ENCODE measurements at places on chromosomes 3 and 15.
A peak's percentile ranks its signal among the peaks of the same experiment; 100 is the strongest.

DNA sequence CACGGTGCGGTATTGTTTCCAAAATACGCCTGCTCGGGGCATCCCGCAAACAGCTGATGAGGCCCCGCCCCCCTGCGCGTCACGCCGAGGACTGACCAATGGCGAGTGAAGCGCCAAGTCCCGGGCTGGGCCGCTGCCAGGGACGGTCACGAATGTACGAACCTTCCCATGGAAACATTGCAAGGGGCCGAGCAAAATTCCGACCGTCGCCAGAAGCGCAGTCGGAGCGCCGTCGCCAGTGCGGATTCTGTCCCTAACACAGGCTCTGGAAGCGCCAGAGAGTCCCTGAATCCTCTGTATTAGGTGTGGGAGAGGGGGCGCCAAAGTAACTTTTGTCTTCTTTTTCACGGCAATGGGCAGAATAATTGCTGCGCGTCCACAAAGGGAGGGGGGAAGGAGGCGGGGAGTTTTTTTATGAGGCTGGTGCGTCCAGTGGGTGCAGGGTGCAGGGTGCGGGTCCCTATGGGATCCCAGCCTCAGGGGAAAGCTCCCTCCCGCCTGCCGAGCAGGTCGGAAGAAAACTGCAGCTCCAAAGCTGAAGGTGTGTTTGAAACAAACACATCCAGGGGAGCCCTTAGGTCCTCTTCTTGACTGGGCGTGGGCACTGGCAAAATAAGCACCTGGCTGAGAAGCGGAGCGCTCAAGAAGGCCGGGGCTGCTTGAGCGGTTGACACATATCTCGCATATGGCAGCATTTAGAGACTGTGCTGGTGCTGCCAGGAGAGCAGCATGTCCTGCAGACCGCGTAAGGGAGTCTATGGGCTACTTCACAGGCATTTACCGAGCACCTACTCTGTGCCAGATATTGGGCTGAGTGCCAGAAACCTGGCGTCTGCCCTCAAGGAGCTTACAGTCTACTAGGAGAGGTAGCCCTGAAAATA, at the start of gene BMF:
BMF (minus strand) TSS at position 25 of the 881 bp plus-strand sequence. CDS start 2,793 bp downstream, outside the sequence.
- DNase-seq, result peak; percentile 92

DNA sequence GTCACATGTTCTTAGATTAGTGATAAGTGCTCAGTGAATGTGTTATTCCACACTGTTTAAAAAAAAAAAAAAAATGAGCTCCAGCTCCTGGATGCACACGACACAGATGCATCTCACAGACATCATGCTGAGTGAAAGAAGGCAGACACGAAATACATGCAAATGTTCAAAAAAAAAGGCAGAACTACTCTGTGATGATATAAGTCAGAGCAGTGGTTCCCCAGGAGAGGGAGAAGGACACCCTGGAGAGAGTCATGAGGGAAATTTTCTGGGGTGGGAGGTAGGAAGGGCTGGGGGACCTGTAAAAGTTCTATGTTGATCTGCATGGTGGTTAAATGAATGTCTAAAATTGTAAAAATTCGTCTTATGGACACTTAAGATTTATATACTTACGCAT, 4.3 kb downstream of the CSRNP1 start:
- DNase-seq, result no peak

DNA sequence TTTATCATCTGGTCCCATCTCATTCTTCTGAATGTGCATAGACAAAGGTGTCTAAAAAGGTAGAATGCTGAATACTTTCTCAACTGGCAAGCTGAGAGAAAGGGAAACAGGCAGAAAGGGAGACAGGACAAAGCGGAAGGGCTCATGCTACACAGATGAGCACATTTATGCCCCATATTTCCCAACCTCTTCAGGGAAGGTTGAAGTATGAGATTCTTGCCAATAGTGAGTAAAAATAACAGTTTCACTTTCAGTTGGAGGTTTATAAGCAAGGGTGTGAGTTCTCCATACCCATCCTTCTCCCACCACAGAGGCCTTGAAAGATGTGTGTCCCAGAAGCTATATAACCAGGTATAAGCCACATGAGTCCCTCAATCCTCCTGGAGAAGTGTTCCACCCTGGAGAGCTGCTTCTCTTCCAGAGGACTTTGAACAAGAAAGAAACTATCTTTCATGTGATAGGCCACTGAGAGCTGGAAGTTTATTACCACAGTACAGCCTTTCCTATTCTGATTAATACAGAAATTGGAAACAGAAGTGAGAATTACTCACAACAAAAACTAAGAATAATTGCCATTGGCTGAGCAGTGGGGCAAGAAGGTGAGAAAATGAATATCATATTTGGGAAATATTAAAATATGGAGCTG, 709.4 kb upstream of the NR2F2 start:
- no peak for DNase-seq

- no peak for DNase-seq
Observed at GRCh38 chr3:2568929-2569328, 470.3 kb downstream of the CNTN4 start.

GRCh38 chr3:175111036-175111435, 251.9 kb downstream of the NAALADL2 start:
- no peak for DNase-seq

- no peak for DNase-seq
Observed at GRCh38 chr3:100605358-100605757, 4.0 kb upstream of the ADGRG7 start.

DNA sequence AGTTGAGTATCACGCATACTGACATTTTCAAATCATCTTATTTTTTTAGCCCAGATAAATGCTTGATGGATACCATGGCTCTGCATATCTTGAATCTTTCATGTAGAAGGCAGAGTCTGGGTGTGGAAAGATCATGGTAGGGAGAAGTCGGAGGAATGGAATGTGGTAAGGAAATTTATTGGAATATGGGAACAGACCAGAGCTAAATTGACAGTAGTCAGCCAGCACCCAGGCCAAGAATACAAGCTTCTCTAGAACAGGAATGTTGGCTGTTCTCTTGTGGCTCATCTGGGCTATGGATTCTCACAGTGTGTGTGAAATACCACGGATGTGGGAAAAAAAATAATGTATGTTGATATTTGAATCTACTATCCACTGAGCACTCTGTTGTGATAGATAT, 305.7 kb upstream of the COL8A1 start:
- DNase-seq, result no peak

- peak; percentile 77 for DNase-seq
Observed at GRCh38 chr3:36944641-36945270, at the start of gene TRANK1. TRANK1 (minus strand) TSS chr3:36945054; CDS start chr3:36944809, 245 bp downstream.

DNA sequence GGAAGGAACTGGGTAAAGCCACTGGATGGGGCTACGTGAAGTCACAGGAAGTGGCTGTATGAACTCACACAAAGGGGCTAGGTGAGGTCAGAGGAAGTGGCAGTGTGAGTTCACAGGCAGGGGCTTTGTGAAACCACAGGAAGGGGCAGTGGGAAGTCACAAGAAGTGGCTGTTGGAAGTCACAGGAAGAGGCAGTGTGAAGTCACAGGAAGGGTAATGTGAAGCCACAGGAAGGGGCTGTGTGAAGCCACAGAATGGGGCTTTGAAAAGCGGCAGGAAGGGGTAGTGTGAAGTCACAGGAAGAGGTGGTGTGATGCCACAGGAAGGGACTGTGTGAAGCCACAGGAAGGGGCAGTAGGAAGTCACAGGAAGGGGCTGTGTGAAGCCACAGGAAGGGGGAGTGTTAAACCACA, 34.6 kb downstream of the GASK1A start:
- peak; percentile 15 for DNase-seq

- DNase-seq, result no peak
Observed at GRCh38 chr3:16864610-16865313, 20.0 kb upstream of the PLCL2 start.

DNA sequence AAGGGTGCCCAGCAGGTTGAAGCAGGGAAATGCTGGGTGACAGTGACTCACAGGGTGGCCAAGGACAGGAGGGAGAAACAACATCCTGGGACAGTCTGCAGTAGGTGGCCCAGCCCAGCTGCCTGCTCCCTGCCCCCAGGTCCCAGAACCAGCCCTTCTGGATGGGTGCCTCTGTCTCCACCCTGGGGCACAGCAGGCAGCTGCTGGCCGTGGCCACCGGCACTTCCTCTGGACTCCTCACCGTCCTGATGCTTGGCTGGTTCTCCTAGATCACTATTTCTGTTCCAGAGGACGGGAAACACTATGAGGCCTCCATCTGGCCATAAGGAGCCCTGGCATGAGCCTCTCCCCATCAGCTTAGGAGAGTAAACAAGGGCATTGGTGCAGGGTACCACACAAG, 258.9 kb downstream of the XXYLT1 start:
- DNase-seq, result no peak

GRCh38 chr15:48472756-48473155, 141.5 kb downstream of the DUT start:
- no peak for DNase-seq

DNA sequence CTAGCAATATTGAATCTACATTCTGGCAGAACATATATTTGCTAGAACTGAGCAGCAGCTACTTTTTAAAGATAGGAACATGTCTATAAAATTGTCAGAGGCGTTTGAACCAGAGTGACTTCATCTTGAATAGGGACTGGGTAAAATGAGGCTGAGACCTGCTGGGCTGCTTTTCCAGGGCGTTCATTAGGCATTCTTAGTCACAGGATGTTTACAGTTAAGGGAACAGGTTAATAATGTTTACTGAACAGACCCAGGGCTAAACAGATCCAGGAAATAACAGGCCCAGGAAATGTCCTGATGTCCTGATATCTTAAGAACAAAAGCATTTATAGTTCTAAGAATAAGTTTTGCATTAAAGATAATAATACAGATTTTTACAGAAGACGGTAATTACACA, 34.5 kb upstream of the B3GALNT1 start:
- no peak for DNase-seq

GRCh38 chr15:88800738-88801137, 2.5 kb upstream of the ACAN start:
- no peak for DNase-seq

- DNase-seq, result no peak
Observed at GRCh38 chr15:89186803-89187202, 34.6 kb downstream of the RLBP1 start.

- DNase-seq, result peak; percentile 58
Observed at GRCh38 chr15:93987068-93987467, 244.3 kb upstream of the MCTP2 start.

- DNase-seq, result no peak
Observed at GRCh38 chr3:156630773-156631093, 43.7 kb upstream of the TIPARP start.

GRCh38 chr3:19735111-19735510, 198.9 kb downstream of the EFHB start:
- no peak for DNase-seq

GRCh38 chr3:50274371-50275104, 4.3 kb upstream of the LSMEM2 start:
- DNase-seq, result peak; percentile 23

DNA sequence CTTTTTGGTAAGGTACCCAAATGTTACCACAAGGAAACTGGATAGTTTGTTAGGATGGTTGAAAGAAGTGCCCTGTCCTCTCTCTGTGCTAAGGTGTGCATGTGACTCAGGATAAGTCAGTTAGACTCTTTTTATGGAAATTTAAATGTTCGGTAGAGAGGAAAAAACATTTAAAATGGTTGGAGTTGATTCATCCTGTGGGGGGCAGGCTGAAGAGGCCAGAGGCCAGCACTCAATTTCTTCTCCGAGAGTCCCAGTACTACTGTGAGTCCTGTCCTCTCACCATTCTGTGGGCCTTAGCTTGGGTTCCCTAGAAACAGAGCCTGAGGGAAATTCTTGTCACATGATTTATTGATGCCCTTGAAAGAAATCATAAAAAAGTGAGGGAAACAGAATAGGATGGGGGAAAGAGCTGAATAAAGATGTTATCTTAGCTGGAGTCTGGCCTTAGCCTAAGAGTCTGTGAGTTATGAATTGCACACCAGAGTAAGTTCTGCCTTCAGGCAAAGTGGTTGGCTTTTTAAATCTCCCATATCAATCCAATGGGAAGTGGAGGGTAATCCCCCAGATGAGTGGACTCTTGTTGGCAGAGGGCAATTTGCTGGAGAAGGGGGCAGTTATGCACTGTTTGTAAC, 106.5 kb upstream of the GALNT15 start:
- no peak for DNase-seq

GRCh38 chr3:101687142-101687931, 819 bp upstream of the RPL24 start:
- no peak for DNase-seq

DNA sequence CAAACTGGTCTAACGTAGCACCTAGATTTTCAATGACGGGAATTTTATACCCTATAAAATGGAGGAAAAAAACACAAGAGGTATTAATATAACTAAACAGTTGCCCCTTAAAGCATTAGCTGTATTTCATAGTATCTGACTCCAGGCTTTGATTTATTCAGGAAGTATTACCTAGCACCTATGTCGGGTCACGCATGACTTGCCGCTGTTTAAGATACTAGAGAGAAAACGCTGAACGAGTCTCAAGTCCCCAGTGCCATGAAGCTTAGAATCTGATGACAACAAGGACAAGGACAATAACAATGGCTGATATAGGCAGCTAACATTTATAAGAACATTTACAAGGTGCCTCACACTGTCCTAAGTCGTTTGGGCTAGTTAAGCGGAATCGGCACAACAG, 1.9 kb downstream of the SNRPA1 start:
- no peak for DNase-seq

- no peak for DNase-seq
Observed at GRCh38 chr3:49805367-49805782, 2.3 kb downstream of the INKA1 start.

DNA sequence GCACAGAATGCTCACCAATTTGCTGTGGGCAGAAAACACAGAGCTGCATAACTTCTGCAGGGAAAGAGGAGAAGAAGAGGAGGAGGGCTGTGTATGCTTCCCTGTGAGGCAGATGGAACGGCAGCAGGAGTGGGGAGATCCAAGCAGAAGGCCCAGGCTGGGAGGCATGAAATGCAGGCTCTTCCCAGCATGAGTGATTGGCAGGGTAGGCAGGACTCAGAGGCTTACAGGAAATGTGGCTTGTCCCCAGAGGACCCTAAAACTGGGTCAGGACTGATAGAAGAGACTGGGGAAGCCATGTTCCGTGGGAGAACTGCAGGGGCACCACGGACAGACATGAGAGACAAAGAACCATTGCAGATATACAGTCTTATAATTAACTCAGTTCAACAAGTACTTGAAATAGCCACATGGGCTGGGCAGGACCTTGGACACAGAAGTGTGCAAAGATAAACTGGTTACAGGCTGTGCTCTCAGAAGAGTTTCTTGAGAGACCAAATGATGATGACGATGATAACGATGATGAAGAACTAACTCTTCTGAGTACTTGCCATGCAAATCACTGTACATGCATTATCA, 286.9 kb downstream of the EPHB1 start:
- DNase-seq, result no peak

DNA sequence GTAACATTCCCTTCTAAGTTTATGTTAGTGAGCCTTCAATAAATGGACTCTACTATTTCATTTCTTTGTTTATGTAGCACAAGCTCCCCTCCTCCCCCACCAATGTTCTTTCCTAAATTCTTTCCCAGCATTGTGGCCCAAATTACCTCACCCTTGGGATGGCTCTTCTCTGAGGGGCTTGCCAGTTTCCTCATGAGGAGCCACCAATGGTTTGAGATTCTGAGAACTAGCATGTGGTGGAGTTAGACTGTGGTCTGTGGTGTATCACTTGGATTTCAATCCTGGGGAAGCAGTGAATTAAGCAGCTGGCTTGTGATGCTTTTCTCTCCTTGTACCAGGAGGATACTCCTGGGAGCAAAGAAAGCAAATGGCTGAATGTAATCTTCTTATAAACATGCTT, 50.0 kb upstream of the NPHP3 start:
- no peak for DNase-seq
